ENCODE measurements at places on chromosomes 1 and 21. TPM values are rescaled to one million over a fixed set of nuclear protein-coding genes. Genes with fewer than 3 reads are reported as not detected.

The SLC25A34 gene
- 0.68 TPM for total RNA-seq

The NBPF26 gene
- 13.4 TPM for total RNA-seq

DNA sequence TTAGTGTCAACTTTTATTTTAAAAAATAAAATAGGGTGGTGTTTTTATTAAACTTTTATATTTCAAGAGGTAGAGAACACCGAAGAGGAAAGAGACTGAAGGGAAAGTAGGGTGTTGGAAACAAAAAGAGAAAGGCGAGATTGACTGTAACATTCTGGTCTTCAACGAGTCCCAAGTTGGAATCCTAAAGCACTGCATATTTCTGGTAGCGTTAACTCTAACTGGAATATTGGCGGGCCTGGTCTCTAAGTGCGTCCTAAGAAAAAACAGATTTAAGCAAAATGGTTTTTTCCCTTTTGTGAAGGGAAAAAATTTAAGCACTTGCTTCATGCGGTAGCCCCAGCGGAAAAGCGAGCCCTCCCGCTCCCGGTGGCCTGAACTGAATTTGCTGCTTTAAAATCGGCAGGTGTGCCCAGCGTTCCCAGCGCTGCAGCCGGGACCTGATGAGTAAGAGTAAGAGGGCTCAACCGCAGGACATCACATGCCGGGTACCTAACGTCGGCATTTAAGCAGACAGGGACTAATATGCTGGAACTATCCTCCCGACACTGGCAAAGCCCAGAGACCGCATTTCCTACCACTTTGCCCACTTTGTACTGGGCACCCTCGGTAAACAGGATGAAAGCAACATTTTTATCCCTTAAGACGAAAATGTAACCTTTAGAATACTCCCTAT lies 30.5 kb upstream of the NFIA start:
- DNase-seq = no peak

The GJC2 gene
- total RNA-seq = 0.80 TPM

GRCh38 chr1:59631561-59632255 lies 183.0 kb upstream of the HOOK1 start:
- DNase-seq = no peak

GRCh38 chr1:224087286-224087794 lies 26.6 kb upstream of the FBXO28 start:
- DNase-seq = no peak

The ANGPTL7 gene
- 19.7 TPM for total RNA-seq

DNA sequence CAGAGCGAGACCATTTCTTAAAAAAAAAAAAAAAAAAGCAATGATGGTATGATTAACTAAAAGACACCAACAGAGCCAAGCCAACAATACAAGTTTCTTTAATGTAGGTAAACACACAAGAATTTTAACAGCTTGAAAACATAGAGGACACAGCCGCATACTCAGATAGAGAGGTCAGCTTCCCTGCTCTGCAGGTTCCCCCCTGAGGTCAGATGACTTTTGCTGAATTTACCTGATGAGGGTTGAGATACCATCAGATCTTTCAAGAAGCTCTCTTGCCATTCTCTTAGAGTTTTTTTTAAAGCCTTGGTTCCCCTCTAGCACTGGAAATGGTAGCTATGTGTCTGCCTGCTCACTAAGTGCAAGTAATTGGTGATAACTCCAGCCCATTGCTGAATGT lies 31.1 kb downstream of the BCAS2 start:
- DNase-seq = no peak

The KRTAP13-3 gene
- total RNA-seq = not detected

DNA sequence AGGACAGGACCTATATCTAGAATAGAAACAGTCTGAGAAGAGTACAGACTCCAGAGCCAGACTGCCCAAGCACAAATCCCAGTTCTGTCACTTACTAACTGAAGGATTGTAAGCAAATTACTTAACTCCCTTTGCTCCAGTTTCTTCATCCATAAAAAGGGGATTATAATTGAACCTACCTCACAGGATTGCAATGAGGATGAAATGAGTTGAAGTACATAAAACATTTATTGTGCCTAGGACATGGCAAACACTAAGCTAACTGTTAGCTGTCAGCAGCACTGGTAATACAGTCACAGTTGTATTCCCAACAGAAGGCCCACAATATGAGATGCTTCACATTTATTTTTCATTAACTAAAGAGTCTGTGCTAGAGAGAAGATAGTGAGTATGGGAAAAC lies 33.9 kb downstream of the MCOLN2 start:
- no peak for DNase-seq

GRCh38 chr1:30882678-30883388 lies 25.7 kb downstream of the SDC3 start:
- DNase-seq = no peak

The LCE2B gene
- not detected for total RNA-seq

- peak; percentile 26 for DNase-seq
These were observed 32.8 kb upstream of the SLC45A1 start for GRCh38 chr1:8285103-8285502.

- DNase-seq = peak; percentile 79
These were observed 5.3 kb upstream of the TUFT1 start for GRCh38 chr1:151534662-151535278.

The CELA3A gene
- total RNA-seq = 2.2 TPM

The MFSD2A gene
- 4.8 TPM for total RNA-seq

GRCh38 chr21:26082549-26082948 lies 88.0 kb downstream of the APP start:
- no peak for DNase-seq

DNA sequence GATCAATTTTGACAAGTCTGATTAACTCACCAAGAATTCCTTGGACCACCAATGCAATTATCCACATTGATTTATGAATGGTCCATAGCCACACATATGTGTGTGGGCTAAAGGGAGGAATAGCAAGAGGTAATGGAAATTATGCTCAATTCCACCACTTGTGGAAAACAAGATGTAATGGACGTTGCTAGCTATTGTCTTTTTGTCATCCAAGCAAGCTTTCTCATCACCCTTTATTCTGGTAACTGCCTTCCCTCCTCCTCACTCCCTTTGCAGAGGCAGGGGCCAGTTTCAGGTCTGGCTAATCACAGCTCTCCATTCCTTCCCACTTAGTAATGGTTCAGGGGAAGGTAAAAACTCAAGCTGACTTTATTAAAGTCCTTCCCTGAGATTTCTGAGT lies 24.7 kb upstream of the RAB3GAP2 start:
- DNase-seq = no peak

The A3GALT2 gene
- not detected for total RNA-seq

Measured in hepatocyte (in vitro differentiated cells).